ENCODE measurements at places on chromosomes 6 and 20.

DNA sequence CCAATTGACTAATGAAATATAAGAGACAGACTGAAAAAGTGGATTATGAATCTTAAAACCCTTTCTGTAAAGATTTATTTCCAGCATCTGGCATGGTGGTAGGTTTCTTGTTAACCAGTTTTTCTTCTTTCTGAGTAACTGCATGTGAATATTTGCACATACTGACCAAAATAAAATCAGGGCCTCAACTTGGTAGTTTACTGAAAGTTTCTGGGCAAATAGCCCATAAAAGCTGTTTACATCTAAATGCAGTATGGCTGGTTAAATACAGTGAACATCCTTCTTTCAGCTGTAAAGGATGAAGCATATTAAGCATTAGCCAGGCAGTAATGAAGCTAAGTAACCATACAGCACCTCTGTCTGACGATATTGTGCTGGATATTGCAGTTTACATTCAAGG, 83.6 kb upstream of the EYS start:
- DNase-seq, result no peak

- DNase-seq, result no peak
Measured at GRCh38 chr20:1637755-1638154, 17.9 kb upstream of the SIRPB1 start.

DNA sequence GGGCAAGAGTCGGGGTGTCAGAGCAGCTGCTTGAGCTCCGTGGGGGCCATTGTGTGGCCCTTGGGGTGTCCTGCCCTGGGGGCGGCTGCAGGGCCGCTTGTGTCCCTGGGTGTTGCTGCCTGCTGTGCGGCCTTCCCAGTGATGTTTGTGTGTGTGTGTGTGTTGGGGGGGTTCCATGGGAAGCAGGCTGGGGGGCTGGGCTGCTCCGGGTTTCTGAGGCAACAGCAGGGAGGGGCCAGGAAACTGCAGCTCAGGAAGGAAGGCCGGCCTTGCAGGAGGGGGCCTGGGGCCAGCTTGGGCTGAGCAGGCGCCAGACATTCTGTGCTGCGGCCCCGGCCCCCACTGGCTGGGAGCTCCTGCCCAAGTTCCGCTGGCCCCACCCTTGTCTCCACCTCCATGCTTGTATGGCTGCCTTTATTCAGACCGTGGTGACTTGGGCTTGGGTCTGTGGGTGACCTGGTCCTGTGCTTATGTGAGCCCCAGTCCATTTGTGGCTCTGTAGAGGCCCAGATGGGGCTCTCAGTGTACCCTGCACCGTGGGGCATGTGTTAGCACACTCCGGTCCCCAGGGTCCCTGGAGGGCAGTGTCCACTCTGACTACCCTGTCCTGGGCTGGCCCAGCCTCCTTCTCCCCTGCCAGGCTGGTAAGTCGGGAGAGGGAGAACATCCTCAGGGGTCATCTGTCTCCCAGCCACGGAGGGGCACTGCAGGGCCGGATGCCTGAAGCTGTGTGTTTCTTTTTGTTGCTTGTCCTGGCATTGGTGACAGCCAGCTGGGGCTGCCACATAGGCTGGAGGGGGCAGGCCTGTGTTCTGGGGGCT, 4.6 kb upstream of the SOX18 start:
- DNase-seq, result no peak

- DNase-seq, result peak; percentile 50
Measured at GRCh38 chr6:40845553-40845952, 193.5 kb downstream of the UNC5CL start.

GRCh38 chr20:35954907-35955251, 577 bp upstream of the SCAND1 start:
- DNase-seq, result peak; percentile 48

GRCh38 chr20:44706301-44707017, 8.7 kb upstream of the CCN5 start:
- DNase-seq, result peak; percentile 63

GRCh38 chr6:39169448-39170344, 54.7 kb upstream of the SAYSD1 start:
- no peak for DNase-seq

DNA sequence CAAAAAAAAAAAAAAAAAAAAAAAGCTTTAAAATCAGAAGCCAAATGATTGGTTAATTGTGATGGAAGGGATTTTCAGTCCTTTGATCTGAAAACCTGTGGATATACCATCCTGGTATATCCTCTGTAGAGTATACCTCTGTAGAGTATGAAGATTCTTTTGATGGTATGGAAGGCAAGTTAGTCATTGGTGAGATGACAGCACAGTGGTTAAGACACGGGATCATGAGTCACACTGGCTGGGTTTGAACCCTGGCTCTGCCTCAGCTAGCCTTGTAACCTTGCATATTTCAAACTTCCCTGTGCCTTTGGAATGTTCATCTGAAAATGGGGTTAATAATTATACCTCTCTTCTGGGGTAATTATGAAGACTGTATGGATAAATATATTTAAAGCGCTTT, 179.3 kb downstream of the CARMIL1 start:
- no peak for DNase-seq

GRCh38 chr6:5680095-5680494, 326.6 kb downstream of the NRN1 start:
- no peak for DNase-seq

- no peak for DNase-seq
Measured at GRCh38 chr6:42777126-42777822, 4.6 kb upstream of the BICRAL start.

DNA sequence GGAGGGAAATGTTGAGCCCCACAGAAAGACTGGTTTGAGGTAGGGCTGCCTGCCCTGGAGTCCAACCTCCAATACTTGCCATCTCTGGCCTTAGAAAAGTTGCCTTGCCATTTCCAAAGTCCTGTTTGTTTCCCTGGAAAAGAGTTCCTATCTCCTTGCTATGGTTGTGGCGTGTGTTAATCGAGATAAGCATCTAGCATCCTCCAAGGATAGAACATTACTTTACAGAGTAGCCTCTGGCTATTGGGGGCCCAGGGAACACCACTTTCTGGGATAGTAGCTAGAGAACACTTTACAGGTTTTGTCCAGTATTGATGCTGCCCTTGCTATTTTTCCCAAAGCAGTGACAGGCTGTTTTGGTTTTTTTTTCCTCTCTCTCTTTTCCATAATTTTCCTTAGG, 57.4 kb upstream of the SASH1 start:
- no peak for DNase-seq

- peak; percentile 22 for DNase-seq
Measured at GRCh38 chr6:16635810-16636602, 125.3 kb downstream of the ATXN1 start.

GRCh38 chr6:163507965-163508364, 93.4 kb downstream of the QKI start:
- DNase-seq, result no peak

GRCh38 chr20:16944745-16945144, 196.6 kb downstream of the OTOR start:
- no peak for DNase-seq

DNA sequence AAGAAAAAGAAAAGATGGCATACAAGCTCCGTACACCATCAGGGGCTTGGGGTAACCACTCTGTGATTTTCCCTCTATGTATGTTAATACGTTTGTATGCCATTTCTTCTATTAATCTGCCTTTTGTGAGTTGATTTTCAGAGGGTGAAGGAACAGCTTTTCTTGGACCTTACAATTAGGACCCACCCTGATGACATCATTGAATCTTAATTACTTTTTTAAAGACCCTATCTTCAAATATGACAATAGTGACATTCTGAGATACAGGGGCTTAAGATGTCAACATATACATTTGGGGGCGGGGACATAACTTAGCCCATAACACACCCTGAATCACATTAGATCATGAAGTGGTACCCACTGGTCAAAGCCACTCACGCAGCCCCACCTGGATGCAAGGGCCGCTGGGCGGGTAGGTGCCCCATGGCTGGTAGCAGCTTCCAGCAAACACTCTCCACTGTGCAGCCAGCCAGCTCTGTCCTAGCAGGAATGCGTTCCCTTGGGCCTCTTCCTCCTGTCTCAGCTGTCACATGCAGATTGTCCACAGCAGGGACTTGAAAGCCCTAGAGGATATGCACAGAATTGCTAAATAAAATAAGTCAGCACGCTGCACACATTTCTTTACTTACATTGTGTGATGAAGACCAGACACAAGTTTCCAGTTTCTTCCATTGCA, 74.5 kb downstream of the FOXF2 start:
- DNase-seq, result no peak

GRCh38 chr6:112802144-112802543, 455.0 kb downstream of the RFPL4B start:
- DNase-seq, result no peak

- DNase-seq, result no peak
Measured at GRCh38 chr6:170583756-170584180, 669 bp downstream of the PDCD2 start.

GRCh38 chr6:29519291-29520010, 31.7 kb upstream of the MAS1L start:
- no peak for DNase-seq

DNA sequence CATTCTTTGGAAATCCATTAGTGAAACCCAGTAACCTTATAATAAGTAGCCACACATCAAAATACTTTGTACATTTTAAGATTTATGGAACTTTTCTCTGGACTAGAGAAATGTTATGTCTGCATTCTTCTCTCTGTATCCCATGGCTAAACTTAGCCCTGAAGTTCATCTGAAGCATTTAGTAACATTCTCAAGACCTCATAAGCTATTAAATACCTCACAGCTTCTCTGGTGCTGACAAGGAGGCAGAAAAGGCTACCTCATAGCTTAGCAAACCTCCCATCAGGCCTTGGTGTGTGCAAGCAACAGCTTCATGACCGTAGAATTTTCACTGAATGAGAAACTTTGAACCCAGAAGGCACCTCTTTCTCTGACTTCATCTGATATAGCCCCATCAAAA, 38.9 kb upstream of the HDGFL1 start:
- no peak for DNase-seq

- DNase-seq, result no peak
Measured at GRCh38 chr6:71404145-71404966, 115.7 kb downstream of the OGFRL1 start.
